ENCODE measurements at places on chromosomes 3 and 15.

DNA sequence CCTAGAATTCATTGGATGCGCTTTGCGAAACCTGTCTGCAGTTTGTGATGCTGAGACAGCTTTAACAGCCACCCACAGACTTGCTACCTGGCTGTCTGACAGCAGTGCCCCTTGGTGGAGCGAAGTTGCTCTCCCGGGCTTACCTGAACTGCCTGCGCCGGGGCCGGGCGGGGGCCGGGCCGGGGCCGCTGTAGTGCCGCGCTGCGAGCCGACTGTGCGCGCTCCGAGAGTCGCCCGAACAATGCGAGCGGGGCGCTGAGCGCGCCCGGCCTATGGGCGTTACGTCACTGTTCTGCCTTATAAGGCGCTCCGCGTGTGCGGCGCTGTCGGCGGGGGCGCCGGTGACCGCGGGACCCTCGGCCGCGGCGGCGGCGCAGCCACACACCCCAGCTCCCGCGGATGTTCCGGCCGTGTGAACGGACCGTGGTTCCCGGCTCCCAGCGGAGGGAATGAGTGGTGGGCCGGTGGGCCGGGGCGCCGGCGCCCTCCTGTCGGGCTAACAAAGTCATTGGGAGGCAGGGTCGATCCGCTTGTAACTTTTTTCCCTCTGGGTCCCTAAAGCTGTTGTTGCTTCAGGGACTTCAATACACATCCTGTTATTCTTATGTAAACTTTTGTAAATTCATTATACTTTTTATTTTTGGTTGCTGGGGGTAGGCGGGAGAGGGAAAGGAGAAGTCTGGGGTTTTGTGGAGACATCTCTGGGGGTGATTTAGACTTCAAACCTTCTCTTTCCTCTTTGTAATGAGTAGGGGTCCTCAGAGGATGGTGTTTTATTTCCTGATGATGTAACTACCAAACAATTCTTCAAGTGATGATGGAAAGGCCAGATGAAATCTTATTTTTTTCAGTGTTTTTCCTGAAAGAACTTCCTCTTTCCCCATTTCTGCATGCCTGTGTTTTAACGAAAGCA is 58.5 kb downstream of the CMSS1 start:
- peak; percentile 60 for DNase-seq

- DNase-seq = peak; percentile 20
These were observed 62.7 kb upstream of the GK5 start for GRCh38 chr3:142287866-142288638.

DNA sequence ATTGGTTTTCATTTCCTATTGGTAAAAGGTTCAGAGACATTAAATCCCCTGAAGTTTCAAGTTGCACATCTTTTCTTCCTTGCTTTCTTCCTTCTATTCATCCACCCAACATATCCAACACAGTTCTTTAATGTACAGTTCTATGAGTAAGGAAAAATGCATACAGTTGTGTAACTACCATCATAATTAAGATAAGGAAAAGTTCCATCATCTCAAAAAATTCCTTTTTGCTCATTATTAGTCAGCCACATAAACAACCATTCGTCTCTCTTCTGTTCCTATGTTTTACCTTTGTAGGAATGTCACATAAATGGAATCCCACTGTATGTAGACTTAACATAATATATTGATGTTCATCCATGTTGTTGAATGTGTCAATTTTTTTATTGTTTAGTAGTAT is 211.1 kb upstream of the ADAMTS9 start:
- no peak for DNase-seq

DNA sequence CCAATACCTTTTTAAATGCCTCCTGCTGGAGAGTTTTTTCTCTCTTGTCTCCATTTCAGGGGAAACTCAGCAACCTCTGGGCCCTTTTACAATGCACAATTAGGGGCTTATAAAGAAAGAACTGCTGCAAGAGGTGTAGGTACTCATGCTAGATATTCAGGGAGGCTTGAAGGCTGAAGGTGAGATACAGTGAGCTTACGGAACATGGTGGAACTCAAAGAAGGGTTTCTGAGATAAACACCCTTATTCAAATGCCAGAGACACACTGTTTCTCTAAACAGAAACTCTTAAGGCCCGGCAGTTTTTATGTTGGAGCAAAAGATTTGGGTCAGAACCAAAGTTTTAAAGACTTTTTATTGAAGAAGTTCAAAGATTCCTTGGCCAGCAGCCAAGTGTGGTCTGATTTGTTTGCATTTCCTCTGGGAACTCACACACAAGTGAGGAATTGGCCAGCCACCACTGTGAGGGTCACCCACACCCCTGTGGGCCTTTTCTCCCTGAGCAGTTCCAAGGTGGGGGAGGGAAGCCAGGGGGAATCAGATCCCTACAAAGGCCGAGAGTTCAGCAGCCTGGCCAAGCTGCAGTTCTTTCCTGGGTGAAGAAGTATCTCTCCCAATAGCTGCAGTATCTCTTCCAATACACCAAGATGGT is 47.8 kb downstream of the TNFAIP8L3 start:
- no peak for DNase-seq

DNA sequence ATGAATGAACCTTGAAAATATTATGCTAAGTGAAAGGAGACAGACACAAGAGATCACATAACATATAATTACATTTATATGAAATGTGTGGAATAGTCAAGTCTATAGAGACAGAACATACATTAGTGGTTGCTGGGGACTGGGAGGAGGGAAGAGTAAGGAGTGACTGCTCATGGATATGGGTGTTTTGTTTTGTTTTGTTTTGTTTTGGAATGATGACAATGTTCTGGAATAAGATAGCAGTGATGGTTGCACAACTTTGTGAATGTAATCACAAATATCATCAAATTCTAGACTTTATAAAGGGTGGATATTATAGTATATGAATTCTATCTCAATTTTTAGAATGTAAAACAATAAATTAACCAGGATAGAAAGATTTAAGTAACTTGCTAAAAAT is 57.4 kb upstream of the PHLDB2 start:
- peak; percentile 49 for DNase-seq

GRCh38 chr3:27568393-27568792 is 84.2 kb upstream of the SLC4A7 start:
- DNase-seq = peak; percentile 36

DNA sequence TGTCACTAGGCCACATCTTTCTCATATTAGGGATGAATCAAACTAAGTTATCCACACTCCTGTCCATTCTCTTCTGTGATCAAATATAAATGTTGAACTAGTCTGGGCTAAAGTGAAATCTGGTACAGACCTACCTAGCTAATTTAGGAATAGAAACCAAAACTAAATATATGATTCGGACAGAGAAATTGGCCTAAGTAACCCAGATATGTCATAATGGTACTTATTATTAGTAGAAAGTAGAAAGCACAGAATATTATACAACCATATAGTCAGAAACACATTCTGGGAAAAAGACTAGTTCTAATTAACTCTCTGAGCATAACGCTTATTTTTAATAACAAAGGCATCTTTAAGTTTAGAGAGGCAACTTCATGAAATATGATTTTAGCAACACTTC is 389.0 kb downstream of the LSAMP start:
- no peak for DNase-seq

- no peak for DNase-seq
These were observed 62.1 kb upstream of the IQSEC1 start for GRCh38 chr3:13135251-13135810.

DNA sequence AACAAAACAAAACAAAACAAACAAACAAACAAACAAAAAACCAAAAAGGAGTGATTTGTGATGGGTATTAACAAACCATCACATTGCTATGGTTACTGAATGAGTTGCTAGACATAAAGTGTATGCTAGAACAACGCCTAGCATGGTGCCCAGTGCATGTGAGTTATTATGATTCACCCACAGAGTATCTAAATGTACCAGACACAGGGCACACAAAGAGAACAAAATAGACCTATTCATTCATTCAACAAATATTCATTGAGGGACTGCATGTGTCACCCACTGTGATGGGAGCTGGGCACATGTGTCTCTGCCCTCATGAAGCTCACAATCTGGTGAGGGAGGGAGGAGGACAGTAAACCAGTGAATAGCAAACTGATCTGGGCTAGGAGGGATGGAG is 11.6 kb upstream of the ACAN start:
- DNase-seq = peak; percentile 73

GRCh38 chr3:139307072-139307491 is 36.7 kb upstream of the MRPS22 start:
- no peak for DNase-seq

- no peak for DNase-seq
These were observed 31.1 kb downstream of the TPM1 start for GRCh38 chr15:63073497-63074172.

GRCh38 chr15:41564286-41564959 is 5.4 kb downstream of the TYRO3 start:
- no peak for DNase-seq

DNA sequence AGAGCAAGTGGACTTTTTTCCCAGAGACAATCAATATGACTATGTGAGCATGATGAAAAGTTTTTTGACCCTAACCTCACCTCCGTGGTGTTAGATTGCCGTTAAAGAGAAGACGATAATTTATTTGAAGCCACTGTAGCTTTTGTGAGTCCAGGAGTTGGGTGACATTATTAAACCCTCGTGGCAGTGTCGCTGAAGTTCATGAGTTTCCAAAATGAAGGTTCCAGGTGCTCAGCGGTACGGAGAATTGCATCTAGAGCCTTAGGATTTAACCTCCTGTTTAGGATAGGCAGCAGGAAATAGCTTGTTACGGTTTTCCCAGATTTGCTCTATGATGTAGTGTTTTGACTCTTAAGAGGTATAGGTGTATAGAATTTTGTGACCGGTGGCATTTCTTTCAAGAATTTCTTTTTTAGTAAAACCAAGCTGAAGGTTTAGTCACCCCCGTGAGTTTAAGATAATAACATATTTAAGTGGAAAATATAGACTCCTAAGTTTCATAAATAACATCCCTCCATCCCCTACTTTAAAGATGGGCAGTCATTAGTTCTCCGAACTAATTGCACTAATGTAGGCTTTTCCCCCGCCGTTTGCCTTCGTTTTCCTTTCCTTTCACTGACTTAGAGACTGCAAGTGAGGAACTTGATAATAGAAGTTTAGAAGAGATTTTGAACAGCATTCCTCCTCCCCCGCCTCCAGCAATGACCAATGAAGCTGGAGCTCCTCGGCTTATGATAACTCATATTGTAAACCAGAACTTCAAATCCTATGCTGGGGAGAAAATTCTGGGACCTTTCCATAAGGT is 2.0 kb downstream of the SMC4 start:
- peak; percentile 73 for DNase-seq

- DNase-seq = peak; percentile 32
These were observed 6.6 kb upstream of the ADGRG7 start for GRCh38 chr3:100602506-100603444.

GRCh38 chr15:54917312-54917711 is 279.4 kb downstream of the RSL24D1 start:
- DNase-seq = no peak

- DNase-seq = no peak
These were observed 61.0 kb downstream of the MECOM start for GRCh38 chr3:169602482-169602881.

GRCh38 chr3:72784226-72784625 is 64.0 kb downstream of the SHQ1 start:
- no peak for DNase-seq

- DNase-seq = no peak
These were observed 53.8 kb upstream of the CADM2 start for GRCh38 chr3:84904816-84905555.

- DNase-seq = peak; percentile 27
These were observed 35.7 kb downstream of the MGA start for GRCh38 chr15:41695750-41696436.

DNA sequence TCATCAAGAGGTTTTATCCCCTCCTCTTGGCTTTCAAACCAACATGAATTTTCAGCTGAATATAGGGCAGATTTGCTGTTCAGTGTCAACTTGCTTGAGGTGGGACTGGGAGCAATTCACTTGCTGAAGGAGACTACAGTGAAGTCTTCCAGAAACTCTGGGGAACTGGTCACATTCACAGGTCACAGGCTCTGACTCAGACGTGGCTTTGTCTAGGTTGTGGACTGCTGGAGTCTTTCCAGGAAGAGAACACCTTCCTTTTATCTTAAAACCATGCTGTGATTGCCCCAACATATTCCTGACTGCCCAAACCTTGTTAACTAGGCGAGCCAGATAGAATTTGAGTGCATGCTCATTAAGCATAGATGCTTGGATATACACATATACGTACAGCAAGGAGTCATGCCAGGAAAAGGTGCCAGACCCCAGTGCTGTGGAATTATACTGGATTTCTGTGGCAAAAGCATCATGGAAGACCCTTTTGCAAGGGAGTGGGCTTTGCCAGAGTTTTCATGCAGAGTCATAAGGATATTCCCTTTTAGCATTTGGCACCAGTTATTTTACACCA is 399.1 kb upstream of the TBL1XR1 start:
- DNase-seq = no peak

GRCh38 chr15:85793641-85794597 is 806 bp downstream of the KLHL25 start:
- DNase-seq = peak; percentile 47

GRCh38 chr3:113626503-113627371 is 69.7 kb downstream of the USF3 start:
- DNase-seq = peak; percentile 63

GRCh38 chr15:81478354-81478753 is 104.3 kb upstream of the TMC3 start:
- no peak for DNase-seq

- DNase-seq = no peak
These were observed at the start of gene NUP210 for GRCh38 chr3:13420045-13420830. NUP210 (minus strand) TSS chr3:13420322; CDS start chr3:13420226, 96 bp downstream.

GRCh38 chr3:71486831-71487230 is 96.7 kb downstream of the FOXP1 start:
- no peak for DNase-seq
